ENCODE measurements at places on chromosomes 7 and 10.

DNA sequence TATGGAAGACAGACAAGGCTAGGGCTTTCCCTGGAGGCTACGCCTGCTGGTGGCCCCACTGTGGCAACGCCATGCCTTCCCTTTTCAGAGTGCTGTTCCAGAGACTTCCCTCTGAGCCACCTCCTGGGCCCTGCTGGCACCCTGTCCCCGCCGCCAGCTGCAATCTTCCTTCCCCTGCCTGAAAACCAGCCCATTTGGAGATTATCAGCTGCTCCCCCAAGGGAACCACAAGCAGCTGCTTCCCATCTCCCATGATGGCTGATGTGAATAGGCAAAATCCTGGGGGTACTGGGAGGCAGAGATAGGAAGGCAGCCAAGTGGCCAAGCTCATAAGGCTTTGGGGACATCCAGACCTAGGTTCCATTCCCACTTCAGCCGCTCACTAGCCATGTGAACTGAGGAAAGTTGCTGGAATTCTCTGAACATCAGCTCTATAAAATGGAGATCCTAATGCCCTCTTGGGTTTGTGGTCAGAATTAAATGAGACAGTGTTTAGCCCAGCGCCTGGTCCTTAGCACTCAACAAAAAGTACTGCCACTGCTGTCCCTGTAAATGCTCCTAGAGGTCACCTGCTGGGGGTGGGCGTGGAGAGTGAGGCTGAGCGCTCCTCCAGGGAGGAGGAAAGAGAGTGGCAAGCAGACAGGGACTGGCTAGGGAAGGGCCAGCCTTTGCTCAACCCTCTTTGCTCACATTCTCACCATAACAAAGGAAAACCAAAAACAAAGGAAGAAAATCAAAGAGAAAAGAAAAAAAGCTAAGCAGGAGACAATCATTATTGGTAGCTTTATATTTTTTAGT is 5.9 kb downstream of the TSPAN33 start:
- no peak for DNase-seq

- no peak for DNase-seq
These were observed 32.4 kb downstream of the CAMK2B start for GRCh38 chr7:44292876-44293560.

DNA sequence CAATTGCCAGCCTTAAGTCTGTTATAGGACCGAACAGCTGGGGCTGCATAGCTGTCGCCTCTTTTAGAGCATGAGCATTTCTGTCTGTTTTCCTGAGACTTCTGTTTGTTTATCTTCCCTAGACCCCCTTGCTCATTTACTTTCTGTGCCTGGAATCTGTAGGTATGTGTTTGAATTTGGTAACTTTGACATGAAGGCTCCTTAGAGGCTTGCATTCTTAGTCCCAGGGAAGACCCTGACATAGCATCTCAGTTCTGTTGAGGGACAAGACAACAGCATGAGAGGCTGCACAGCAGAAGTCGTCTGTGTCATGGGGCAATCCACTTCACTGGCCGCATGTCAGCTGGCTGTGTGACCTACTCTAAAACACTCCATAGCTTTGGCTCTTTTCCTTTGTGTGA is 58.7 kb downstream of the KLHDC10 start:
- DNase-seq, result no peak

- no peak for DNase-seq
These were observed 149.6 kb downstream of the BICC1 start for GRCh38 chr10:58662314-58662713.

DNA sequence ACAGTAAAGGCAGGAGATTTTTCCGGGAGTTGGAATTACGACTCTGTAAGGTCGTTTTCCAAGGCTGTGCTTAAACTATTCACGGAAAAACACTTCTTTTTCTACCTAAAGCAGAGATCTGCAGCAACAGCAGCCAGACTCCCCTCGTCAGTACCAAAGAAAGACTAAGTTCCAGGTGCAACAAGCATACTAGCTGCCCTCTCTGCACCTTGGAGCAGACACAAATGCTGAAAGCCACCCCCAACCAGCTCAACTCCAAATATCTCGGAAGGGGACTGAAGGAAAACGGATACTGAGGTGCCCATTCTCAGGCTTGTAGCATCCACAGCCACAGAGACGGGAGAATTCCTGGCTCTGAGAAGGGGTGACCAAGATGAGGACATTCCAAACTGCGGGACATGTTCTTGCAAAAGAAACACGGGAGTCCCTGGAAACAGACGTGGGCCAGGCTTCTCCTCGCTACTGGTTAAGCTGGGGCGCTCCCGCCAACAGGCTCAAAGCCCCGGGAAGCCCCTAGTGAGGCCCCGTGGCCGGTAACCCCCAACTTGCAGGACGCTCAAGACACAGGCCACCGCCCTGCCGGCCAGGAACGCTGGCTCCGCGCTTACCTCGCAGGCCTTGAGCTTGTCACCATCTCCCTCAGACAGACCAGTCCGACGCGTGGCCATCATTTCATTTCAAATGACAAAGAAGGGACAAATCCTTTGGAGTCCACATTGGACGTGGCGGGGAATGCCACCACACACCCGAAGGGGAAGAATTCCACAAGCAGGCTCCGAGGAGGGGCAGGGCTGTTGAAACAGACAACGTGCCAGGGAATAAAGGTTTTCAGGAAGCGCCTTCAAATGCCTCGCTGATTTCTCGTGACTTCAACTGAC is 2.2 kb downstream of the ARHGAP21 start:
- no peak for DNase-seq

GRCh38 chr10:32132357-32132946 is 76.2 kb upstream of the KIF5B start:
- no peak for DNase-seq

DNA sequence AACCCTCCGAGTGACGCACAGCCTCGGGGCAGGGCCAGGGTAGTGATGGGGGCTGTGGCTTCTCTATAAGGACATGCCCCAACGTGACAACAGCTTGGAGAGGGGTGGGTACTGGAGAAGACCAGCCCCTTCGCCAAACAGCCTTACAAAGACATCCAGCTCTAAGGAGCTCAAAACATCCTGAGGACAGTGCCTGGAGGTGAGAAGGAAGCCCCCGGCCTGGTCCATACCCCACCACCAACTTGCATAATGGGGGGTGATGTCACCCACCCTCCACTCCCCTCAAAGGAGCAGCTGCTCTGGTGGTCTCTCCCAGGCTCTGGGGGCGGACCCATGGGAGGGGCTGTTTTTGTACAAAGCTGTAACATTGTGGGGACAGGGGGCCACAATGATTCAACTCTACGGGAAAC is 15.1 kb downstream of the PRSS2 start:
- DNase-seq, result no peak

- DNase-seq, result no peak
These were observed 262.0 kb downstream of the ADRA2A start for GRCh38 chr10:111338805-111339204.

- no peak for DNase-seq
These were observed 61.3 kb downstream of the ABLIM1 start for GRCh38 chr10:114596793-114597192.

- DNase-seq, result no peak
These were observed 22.9 kb upstream of the CAMK2B start for GRCh38 chr7:44348300-44348699.

- no peak for DNase-seq
These were observed 12.6 kb upstream of the PRTFDC1 start for GRCh38 chr10:24965051-24965450.

GRCh38 chr10:13684252-13684791 is 97.6 kb downstream of the PRPF18 start:
- DNase-seq, result peak; percentile 62

DNA sequence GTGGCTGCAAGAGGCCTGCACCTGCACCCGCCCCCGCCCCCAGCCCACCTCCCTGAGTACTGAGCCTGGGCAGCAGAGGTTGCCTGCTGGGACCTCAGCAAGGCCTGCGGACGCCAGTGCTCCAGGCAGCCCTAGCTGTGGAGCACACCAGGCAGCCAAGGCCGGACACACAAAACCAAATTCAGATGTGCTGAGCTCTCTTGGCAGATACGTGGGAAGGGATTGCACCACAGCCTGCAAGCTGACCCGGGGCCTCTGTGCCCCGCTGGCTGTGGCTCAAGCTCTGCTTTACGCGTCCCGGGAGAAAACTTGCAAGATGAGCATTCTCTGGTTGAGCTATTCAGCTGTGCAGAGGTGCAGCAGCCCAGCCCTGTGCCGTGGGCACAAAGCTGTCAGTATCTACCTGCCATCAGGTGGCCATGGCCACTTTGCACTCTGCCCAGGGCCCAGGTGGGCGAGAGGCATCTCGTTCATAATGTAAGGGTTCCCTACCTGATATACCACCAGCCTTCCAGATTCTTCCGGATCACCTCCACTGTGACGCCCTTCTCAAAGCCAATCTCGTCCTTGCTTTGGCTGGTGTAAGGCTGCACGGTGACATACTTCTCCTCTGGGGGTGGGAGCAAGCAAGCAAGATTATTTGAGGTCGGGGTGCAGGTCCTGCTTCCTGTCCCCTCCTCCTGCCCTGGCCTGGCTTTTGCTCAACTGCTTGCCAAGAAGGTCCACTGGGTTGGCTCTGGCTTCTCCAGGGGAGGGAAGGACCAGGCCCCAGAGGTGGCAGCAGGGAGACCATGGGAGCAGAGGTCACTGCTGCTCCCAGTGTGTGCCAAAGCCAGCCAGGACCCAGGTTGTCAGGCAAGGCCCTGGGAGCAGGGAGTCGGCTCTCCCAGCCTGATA is 123.4 kb downstream of the NEURL1 start:
- peak; percentile 55 for DNase-seq

DNA sequence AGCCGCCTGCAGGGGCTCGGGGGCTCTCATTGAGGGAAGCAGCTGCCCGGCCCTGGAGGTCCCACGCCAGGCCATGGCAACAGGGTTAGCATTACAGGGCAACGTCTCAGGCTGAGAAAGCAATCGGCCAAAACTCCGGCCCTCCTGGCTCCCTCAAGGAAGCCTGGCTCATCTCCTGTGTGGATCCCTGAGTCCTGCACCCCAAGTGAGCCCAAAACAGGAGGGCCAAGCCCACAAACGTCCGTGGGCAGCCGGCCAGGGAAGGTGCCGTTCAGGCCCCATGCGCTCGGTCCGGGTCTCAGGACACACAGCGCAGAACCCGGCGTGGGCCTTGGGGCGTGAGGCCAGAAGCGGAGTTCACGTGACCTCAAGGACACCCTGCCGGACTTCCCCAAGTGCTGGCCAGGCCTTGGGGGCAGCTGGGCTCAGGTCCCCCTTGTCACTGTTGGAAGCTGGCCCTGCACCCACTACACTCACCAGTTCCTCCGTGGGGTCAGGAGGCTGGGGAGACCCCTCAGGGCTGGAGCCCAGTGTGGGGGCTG is 8.0 kb upstream of the PWWP2B start:
- DNase-seq, result no peak

GRCh38 chr10:98967601-98968000 is 268.1 kb downstream of the HPSE2 start:
- DNase-seq, result no peak

DNA sequence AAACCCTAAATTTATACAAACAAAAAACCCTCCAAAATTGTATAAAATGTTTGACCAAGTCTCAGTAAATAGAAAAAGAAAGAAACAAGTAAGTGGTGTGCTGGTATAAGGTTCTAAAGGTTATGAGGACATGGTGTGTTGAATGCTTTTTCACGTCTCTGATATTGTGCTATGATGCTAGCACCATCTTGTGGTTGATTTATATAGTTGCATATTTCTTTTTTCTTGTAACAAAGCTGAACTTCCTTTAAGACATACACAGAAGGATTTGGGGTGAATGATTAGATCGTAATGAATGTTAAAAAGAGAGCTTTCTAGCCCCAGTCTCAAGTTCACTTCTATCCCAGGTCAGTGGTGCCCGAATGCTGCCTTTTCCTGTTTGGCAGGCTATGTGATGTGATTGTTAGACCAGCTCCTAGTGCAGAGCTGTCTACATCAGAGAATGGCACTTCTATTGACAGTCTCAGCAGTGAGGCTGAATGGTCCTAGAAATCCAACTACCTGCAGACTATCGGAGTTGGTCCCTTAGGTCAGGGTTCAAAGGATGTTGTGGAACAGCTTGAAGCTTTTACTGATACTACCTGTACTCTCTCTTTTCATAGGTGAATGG is 25.0 kb downstream of the VTI1A start:
- peak; percentile 25 for DNase-seq

GRCh38 chr10:7205656-7206055 is 205.2 kb downstream of the SFMBT2 start:
- no peak for DNase-seq
